PC-9 (cell line): ENCODE measurements at places on chromosomes 6 and 20. TPM values are rescaled to one million over a fixed set of nuclear protein-coding genes. Genes with fewer than 3 reads are reported as not detected.

PPP1R16B gene
- 0.05 TPM in 1 of 2 replicates, not detected in the other for total RNA-seq

REV3L gene
- total RNA-seq = 22.9 and 23.8 TPM in 2 replicates

QRSL1 gene
- total RNA-seq = 11.7 and 13.4 TPM in 2 replicates

ARMC12 gene
- total RNA-seq = 0.35 and 0.57 TPM in 2 replicates

CASP8AP2 gene
- 14.7 and 17.4 TPM in 2 replicates for total RNA-seq

DNAJC5 gene
- 47.0 and 48.1 TPM in 2 replicates for total RNA-seq

EFCAB8 gene
- total RNA-seq = 1.1 TPM in 1 of 2 replicates, not detected in the other

PRDM13 gene
- not detected in 2 replicates for total RNA-seq

DNA sequence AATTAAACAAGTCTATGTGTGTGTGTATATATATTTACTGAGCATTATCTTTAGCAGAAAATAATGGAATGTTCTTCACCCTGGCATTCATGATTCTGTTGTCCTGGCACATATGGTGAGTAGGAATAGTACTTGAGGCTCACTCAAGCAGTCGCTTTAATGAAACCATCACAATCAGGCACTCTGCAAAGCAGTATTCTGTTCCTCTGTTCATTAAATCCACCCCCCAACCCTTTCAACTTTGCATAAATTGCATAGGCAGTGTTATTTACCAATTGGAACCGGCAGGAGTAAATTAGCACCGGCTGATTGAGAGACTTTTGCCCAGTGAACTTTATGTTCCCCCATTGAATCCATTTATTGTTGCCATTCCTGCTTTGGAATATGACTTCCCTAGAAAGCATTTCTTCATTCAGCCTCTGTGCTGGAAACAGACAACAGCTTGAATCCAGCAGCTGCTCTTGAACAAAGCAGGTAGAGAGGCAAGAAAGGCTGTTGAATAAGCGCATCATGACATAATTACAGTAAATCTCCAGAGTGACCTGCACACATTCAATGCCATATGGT lies 268.0 kb upstream of the RNF217 start:
- DNase-seq = no peak

DNA sequence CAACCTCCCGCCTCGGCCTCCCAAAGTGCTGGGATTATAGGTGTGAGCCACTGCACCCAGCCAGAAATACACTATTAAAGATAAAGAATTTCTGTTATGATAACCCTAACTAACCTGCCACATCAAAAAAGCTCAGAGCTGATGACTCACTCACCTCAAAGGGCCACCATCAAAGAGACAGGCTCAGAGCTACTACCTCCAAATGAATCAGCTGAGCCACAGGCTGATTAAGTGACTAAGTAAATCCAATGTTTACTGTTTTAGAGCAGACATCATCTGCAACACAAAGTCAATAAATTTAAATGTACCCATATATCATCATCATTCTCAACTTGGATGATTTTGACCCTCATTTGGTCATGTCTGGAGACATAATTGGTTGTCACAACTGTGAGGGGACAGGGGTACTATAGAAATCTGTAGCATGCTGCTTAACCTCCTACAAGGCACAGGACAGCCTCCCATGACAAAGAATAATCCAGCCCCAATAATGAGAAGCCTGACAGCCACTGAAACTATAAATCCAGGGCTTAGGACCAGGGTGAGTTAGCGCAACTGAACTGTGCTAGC lies 106.5 kb downstream of the ATP9A start:
- DNase-seq = peak; percentile 16

GRCh38 chr6:135449246-135449645 lies 48.3 kb downstream of the AHI1 start:
- DNase-seq = no peak

DNA sequence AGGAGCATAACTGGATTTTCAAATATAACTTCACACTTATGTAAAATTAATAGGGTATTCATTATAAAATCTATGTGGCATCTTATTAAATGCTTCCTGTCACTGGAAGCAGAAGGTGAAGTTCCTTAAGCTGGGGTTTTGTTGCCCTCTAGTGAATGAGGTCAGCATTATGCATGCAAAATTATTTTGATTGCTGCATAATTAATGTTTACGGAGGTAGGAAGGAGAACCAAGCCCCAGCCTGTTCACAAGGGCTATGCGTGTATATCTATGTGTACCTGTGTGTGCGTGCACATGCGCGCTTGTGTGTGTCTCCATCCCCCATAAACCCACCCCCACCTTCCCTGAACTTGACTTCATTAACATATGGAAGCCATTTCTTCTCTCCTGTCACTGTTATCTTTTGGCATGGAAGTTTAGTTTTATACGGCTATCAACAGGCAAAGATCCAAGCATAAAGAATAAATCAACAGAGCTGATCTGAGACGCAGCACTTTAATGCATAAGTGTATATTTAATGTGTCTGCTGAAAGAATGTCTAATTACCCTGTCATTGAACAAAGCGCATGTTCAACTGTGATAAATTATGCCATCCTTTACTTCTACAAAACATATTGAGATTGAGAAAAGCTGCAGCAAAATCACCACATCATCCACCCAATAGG lies 90.2 kb upstream of the CDH4 start:
- no peak for DNase-seq

- no peak for DNase-seq
Observed at GRCh38 chr6:168051648-168052047, 27.4 kb downstream of the FRMD1 start.

GRCh38 chr6:139369568-139370282 lies 4.7 kb downstream of the CITED2 start:
- peak; percentile 70 for DNase-seq

- no peak for DNase-seq
Observed at GRCh38 chr6:80165819-80166218, 59.3 kb downstream of the BCKDHB start.

- no peak for DNase-seq
Observed at GRCh38 chr6:37784585-37784967, 35.0 kb upstream of the ZFAND3 start.

- peak; percentile 75 for DNase-seq
Observed at GRCh38 chr20:45933266-45934045, 1.0 kb upstream of the PCIF1 start.

DNA sequence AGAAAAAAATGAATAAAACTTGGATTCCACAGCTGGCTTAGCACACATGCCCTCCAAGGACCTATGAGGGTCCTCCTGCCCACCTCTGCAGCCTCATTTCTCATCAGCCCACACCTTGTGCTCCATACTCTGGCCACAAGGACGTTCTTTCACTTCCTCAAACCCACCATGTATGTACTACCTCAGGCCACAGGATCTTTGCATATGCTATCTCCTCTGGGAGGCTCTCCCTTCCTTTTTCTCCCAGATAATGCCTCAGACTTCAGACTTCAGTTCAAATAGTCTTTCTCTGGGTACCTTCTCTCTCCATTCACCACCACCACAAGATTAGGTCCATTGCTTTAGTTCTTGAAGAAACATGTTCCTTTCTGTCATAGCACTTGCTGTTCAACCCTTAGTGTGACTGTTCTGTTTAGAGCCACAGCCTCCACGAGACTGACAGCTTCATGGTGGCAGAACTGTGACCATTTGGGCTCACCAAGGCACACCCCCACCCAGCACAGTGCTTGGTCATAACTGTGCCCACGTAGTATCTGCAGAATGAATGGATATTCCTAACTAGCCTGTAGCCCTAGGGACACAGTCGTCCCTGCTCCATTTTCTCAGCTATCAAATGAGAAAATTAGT lies 146.7 kb upstream of the LRFN2 start:
- no peak for DNase-seq

DNA sequence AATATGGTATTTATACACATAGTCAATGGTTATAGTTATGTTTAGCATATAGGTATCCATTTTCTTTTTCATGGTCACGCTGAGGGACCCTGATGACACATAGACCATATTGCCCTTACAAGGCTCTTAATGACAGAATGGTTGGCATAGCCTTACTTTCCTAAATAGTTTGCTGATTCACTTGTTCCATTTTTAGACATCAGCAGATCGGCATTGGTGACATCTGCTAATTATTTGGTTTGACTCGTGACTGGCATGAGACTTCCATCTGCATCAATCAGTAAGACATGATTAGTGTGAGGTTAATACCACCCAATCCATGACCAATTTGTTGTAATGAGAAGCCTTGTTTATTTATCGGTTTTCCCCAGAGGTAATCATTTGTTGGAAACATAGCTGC lies 309.7 kb downstream of the ALDH8A1 start:
- DNase-seq = no peak

DNA sequence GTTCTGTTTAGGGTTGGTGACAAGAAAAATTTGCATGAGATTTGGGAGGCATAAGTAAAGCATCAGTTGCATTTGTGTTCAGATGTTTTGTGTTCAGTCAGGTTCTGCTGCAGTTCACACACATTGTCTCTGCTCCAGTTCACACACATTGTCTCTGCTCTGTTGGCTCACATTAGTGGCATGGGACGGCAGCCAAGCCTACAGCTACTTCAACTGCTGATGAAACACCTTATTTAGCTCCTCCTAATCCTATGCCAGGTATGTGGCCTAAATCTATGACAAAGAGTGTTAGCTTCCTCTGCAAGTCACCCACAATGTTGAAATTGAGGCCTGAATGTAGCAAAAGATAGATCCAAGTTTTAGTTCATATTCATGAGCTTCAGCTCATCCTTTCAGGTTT lies 278.1 kb upstream of the SYNCRIP start:
- no peak for DNase-seq

- DNase-seq = no peak
Observed at GRCh38 chr20:48463916-48464315, 363.9 kb downstream of the PREX1 start.

GRCh38 chr6:137957471-137957870 lies 90.4 kb downstream of the TNFAIP3 start:
- DNase-seq = no peak

DNA sequence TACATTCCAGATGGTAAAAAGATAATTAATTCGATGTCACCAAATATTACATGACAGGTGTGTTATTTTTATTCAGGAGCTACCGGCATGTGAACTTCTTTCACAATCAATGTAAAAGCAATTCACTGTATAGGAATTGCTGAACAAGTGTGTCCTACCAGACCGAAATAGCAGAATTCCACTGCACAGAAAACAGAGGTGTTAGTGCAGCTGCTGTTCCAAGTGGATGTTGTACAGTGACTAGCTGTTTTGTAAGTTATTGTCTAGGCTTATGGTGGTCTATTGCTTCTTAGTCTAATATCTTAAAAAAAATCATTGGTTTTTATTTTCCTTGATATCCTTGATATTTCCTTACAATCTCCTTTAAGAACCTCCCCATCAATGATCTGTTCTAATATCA lies 107.4 kb downstream of the COL19A1 start:
- DNase-seq = no peak

DNA sequence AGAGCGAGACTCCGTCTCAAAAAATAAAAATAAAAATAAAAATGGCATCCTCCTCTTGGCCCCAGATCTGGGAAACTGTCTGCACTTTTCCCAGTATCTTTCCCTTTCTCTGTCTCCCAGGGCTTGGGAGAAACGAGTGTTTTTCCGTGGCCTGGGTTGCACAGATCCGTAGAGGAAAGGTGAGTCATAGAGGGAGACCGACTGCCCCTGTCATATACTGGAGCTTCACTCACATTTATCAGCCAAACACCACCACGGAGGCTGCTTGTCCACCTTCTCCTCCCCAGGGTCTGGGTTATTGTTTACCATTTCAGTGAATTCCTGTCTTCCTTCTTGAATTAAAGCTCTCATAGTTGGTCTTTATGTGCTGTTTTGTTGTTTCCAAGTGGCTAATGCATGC lies 31.9 kb upstream of the EIF2S2 start:
- no peak for DNase-seq

GRCh38 chr20:54619181-54619580 lies 143.8 kb downstream of the DOK5 start:
- DNase-seq = no peak

DNA sequence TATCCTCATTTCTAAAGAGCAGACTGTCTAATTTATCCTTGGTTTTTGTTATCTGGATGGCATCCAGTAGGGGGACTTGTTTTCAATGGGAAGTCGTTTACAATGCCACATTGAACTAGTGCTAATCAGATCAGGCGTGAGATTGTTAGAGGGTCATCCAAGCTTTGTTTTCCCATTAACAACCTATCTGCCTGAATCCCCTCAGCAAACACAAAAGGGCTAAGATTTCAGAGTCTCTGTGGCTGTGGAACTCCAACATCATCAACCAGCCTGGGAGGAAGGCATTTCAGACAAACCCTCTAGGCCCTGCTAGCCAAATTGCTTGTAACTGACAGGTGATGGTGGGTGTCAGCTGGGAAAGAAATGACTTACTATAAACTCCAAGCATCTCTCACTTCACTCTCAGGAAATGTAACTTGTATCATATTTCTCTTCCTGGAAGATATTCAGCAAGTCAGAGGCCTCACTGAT lies 47.7 kb downstream of the COL19A1 start:
- no peak for DNase-seq

DNA sequence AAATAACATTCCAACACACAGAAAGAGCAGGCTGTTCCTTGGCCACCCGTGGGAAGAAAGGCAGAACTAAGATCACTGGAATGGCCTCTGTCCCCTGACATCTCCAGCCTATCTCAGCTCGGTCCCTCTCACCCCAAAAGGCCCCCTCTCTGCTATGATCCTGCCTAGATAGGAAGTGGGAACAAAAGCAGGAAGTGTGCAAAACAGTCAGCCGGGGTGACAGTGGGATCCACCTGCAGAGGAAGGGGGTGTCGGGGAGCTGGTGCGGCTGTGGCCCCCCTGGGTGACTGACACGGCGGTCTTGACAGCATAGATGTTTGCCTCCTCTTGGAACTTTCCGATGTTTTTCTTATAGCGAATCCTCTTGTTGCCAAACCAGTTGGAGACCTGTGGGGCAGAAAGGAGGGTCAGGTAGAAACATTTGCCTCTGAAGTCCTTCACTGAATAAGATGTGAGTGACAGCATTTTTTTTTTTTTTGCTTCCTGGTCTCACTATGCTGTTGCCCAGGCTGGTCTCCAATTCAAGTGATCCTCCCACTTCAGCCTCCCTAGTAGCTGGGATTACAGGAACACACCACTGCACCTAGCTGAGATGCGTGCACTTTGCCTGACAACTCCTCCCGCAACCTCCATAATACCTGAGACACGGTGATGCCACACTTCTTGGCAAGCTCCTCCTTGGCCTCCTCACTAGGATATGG lies 2.8 kb downstream of the PBX2 start:
- DNase-seq = no peak

DNA sequence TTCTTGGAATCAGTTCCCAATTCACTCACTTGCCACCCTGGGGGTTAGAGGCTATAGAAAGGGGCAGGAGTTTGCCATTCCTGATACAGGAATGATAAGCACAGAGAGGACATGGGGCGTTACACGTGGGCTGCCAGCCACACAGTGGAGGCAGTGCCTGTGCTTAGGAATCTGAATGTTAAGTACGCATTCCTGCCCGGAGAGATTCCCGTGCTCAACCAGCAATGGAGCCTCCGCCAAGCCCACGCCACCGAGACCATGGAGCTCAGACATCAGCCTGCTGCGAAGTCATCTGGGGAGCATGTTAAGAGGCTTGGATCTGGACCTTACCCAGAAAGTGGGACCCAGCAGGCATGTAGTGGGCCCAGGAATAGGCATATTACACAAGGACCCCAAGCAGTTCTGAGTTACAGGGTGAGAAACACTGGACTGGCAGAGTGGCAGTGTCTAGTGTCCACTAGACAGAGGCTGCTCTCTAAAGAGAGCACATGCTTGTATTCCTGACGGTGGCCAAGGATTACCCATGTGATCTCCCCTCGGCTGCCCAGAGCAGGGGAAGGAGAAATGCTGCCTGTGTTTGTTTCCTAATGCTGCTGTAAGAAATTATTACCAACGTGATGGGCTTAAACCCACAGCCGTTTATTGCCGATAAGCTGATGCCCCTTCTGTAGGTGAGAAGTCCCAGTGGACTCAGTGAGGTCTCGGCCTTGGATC lies 138.2 kb downstream of the BMP7 start:
- no peak for DNase-seq
